ENCODE measurements at places on chromosomes 5 and 9. TPM values are rescaled to one million over a fixed set of nuclear protein-coding genes. Genes with fewer than 3 reads are reported as not detected.

The FOXD4L4 gene
- total RNA-seq = not detected

The SLC6A3 gene
- 0.17 TPM for total RNA-seq

The IDNK gene
- 5.9 TPM for total RNA-seq

The NR2F1 gene
- 5.2 TPM for total RNA-seq

The CDH10 gene
- total RNA-seq = 0.16 TPM
